Activated T-helper 17 cell treated with anti-CD3 and anti-CD28 coated beads, Interleukin-2, amount 50 U/mL, for 72 hours (primary cell): ENCODE measurements at places on chromosomes 4 and X. TPM values are rescaled to one million over a fixed set of nuclear protein-coding genes. Genes with fewer than 3 reads are reported as not detected.

GRCh38 chrX:106903856-106904528, 851 bp upstream of the RIPPLY1 start:
- no peak for ATAC-seq

DNA sequence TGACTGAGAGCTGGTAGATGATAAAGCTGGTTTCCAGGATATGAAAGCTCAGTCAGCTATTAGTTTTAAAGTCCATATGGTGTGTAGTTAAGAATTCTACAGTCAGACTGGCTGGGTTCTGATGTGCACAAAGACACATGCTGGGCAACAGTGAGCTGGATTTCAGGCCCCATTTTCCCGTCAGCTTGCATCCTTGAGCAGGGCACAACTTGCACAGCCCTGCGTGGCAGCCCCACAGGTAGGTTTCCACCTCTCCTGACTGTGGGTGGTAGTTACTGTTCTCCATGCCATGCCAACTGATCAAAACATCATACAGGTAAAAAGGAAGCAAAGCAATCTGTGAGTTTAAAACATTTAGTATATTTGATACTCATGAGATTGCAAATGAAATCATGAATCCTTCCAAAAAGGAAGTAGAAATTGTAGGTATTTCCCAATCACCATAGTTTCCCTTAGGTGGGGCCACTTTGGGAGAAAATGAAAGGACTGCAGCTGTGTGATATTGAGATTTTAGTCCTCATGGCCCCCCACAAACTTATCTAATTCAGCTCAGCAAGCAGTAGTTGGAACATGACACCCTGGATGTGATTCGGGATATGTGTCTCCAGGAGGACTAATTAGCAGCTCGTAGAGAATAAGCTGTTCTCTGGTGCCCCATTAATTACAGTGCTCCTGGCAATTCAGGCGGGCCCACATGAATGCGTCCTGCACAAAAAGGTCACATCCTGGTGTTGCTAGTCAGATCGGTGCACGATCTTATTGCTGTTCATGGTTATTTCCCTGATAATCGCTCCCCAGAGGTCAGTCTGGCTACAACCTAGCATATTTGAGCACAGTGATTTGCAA, 42.4 kb upstream of the NOCT start:
- no peak for ATAC-seq

GRCh38 chr4:141455651-141456050, 180.7 kb upstream of the IL15 start:
- no peak for ATAC-seq

Gene NDP
- total RNA-seq, result not detected

Gene KIAA1210
- not detected for total RNA-seq

Gene RAB39B
- total RNA-seq, result 10.3 TPM

DNA sequence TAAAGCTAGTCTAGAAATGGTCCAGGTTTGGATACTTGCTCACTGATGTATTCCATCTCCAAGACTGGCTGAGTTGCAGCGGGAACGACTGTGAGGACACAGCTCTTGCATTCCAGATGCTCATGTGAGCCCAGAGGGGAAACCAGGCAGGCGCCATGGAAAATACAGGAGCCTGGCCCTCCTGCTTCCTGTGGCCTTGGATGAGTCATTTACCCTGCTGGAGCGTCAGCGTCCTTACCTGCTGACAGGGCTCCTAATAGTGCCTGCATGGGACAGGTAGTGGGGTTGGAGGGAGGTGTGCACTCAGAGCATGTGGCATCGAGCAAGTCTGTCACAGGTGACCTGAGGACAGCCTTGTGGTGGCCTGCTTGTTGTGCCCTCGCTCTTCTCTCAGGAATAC, 69.4 kb downstream of the NSG1 start:
- no peak for ATAC-seq

DNA sequence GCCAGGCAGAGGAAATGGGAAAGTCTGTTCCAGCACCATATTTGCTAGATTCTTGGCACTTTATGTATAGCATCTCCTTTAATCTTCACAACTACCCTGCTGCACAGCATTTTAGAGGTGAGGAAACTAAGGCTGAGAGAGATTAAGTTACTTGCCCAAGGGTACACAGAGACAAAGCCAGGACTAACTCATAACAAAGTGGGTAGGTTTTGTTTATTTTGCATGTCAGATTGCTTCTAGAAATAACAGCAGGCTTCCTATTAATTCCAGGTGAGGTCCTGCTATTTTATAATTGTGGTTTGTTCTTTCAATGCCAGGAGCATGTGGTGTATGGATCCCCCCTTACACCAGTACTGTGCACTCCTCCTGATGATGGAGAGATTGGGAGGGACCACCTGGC, 15.0 kb downstream of the TCEANC start:
- ATAC-seq, result no peak
